ENCODE measurements at places on chromosomes 12 and 14. TPM values are rescaled to one million over a fixed set of nuclear protein-coding genes. Genes with fewer than 3 reads are reported as not detected.

GRCh38 chr12:65200007-65200665 is 30.8 kb downstream of the LEMD3 start:
- no peaks in the 10 kb centered on the region for H3K36me3 ChIP-seq
- no peak overlapping the region for H3K27ac ChIP-seq
- no peak overlapping the region for H3K4me3 ChIP-seq
- H3K4me1 ChIP-seq, result peaks cover 4% of the 10 kb centered on the region

GRCh38 chr12:70317781-70318180 is 48.3 kb upstream of the KCNMB4 start:
- no peaks in the 10 kb centered on the region for H3K27me3 ChIP-seq
- no peaks in the 10 kb centered on the region for H3K36me3 ChIP-seq
- H3K4me3 ChIP-seq, result no peak overlapping the region
- peaks cover 8% of the 10 kb centered on the region for H3K4me1 ChIP-seq

FGF23 gene
- not detected for polyA plus RNA-seq

OVCH1 gene
- not detected for polyA plus RNA-seq

GRCh38 chr12:106671840-106672239 is 89.0 kb downstream of the RFX4 start:
- peaks cover 3% of the 10 kb centered on the region for H3K27me3 ChIP-seq
- DNase-seq, result no peak

GRCh38 chr12:74641262-74641661 is 103.6 kb downstream of the ATXN7L3B start:
- no peak overlapping the region for H3K27ac ChIP-seq
- H3K4me1 ChIP-seq, result no peaks in the 10 kb centered on the region
- H3K4me3 ChIP-seq, result no peak overlapping the region
- H3K36me3 ChIP-seq, result no peaks in the 10 kb centered on the region
- DNase-seq, result no peak

HOXC11 gene
- polyA plus RNA-seq, result not detected

CAPS2 gene
- 2.5 TPM for polyA plus RNA-seq

- H3K4me3 ChIP-seq, result no peak overlapping the region
- DNase-seq, result no peak
- no peaks in the 10 kb centered on the region for H3K4me1 ChIP-seq
- H3K36me3 ChIP-seq, result no peaks in the 10 kb centered on the region
These were observed 74.3 kb downstream of the IGF1 start for GRCh38 chr12:102406033-102406584.

DNA sequence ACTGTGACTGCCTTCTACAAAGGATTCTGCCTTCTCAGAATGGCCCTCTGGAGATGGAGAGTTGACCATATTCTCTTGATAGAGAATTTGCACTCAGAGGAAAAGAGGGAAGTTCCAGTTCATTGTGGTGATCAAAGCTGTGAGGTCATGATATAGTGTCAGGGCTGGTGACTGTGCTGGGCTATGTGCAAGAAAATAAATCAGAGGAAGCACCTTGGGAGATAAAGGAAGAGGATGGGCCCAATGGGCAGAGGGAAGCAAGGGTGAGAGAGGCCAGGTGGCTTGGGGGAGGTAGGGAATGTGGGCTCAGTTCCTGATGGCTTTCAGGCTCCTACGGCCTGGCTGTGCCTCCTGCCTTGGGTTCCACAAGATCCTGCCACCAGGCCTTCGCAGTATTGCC is 145.8 kb downstream of the SLC8A3 start:
- no peaks in the 10 kb centered on the region for H3K27me3 ChIP-seq
- no peak for DNase-seq
- H3K27ac ChIP-seq, result no peak overlapping the region
- H3K36me3 ChIP-seq, result no peaks in the 10 kb centered on the region
- no peak overlapping the region for H3K4me3 ChIP-seq
- no peaks in the 10 kb centered on the region for H3K4me1 ChIP-seq

Data from CD8-positive, alpha-beta memory T cell (primary cell).